ENCODE measurements at places on chromosomes 6 and 20. TPM values are rescaled to one million over a fixed set of nuclear protein-coding genes. Genes with fewer than 3 reads are reported as not detected.
A peak's percentile ranks its signal among the peaks of the same experiment; 100 is the strongest.

- peak; percentile 80 for DNase-seq
Observed at GRCh38 chr6:137871831-137872454, 4.9 kb downstream of the TNFAIP3 start.

DNA sequence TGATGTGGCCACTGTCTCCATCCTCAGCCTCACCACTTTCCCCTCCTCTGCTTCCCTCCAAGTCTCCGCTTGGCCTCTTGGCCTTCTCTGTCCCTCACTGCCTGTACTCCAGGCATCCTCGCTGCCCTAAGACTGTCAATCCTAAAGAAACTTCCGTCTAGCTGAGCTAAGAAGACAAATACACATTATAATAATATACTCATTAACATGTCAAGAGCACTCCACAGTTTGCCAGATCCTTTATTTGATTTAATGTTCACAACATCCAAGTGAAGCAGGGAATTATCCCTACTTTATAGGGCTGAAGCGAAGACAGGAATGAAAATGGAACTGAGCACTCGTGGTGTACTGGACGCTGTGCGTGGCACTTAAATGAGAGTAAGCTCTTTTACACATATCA is 72.4 kb upstream of the SLC22A23 start:
- no peak for DNase-seq

DNA sequence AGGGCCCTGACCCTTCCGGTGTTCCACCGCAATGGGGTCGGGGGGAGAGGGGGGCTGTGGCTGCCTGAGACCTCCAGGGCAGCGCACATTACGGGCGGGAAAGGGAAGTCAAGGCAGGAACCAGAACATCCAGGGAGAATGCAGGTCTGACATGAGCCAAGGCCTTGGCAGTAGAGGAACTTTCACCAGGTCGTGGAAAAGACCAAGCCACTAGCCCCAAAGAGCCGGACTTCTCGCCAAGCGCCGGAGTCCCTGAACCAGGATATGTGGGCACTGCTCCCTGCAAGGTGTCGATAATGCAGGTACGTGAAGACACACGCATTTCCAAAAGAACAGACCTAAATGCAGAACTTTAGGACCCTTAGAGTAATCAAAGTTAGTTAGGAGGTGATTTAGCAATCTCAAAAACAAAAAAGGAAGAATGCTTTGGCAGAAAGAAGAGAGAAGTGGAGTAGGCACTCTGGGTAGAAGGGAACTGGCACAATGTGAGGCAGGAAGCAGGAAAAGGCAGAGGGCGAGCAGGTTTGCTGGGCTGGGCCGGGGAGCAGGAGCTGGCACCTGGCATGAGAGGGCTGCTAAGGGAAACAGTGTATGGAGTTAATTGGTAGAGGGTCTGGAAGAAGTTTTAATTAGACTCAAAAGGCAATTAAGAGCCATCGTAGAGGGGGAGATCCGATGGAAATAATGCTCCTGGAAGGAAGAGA is 14.3 kb downstream of the POU3F2 start:
- no peak for DNase-seq

ESR1 gene
- total RNA-seq, result under 0.01 TPM

DSN1 gene
- 12.2 TPM for total RNA-seq

All from lung microvascular endothelial cell (primary cell).